Transverse colon (tissue), 4 donors: ENCODE measurements at places on chromosomes 11 and 22. TPM values are rescaled to one million over a fixed set of nuclear protein-coding genes. Genes with fewer than 3 reads are reported as not detected.

LARGE2 gene
- not detected for total RNA-seq

TREH gene
- 4.9 TPM for total RNA-seq

CABP7 gene
- not detected for total RNA-seq

OR10D3 gene
- not detected for total RNA-seq

UPK3A gene
- not detected for total RNA-seq

SLC22A9 gene
- not detected for total RNA-seq

RBMXL2 gene
- total RNA-seq = 0.79 TPM

DNA sequence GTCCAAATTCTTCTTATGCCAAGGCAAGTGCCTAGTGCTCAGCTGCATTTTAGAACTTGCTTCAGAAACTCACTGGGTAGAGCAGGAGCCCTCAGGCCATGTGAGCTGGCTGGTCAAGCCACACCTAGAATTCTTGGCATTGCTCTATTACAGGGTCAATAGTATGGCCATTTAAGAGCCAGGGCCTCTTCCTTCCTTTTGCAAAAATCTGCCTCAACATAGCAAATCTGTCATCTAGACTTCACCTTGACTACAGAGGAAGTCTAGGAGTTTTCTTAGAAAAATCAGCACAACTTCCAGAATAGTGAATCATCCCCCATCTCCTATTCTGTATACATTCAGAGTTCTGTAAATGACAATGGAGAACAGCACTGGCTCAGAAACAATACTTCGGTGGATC is 112.0 kb upstream of the TTC12 start:
- H3K36me3 ChIP-seq = no peaks in the 10 kb centered on the region
- no peaks in the 10 kb centered on the region for H3K4me1 ChIP-seq
- no peak overlapping the region for H3K4me3 ChIP-seq
- no peaks in the 10 kb centered on the region for H3K27me3 ChIP-seq
- no peak overlapping the region for H3K27ac ChIP-seq

DNA sequence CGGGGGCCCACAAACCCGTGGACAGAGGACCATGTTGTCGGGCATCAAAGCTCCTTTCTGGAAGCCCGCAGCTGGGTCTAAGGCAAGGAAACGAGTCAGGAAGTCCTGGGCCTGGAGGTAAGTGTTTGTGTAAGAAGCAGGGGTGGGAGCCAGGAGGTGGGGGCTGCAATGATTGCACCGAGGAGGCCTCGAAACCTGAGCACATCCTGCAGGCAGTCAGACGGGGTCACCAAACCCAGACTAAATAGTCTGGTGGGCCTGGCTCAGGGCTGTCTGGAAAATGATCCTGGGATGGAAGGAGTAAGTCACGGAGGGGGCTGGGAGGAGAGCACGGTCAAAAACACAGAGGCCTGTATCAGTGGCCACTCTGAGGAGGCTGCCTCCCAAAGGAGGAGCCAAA is 539.2 kb downstream of the MN1 start:
- no peaks in the 10 kb centered on the region for H3K4me1 ChIP-seq
- H3K4me3 ChIP-seq = no peak overlapping the region
- no peaks in the 10 kb centered on the region for H3K36me3 ChIP-seq
- peaks cover 6% of the 10 kb centered on the region for H3K27me3 ChIP-seq
- no peak for DNase-seq
- no peak overlapping the region for H3K27ac ChIP-seq

GRCh38 chr11:35253237-35253636 is 114.3 kb downstream of the CD44 start:
- no peaks in the 10 kb centered on the region for H3K4me1 ChIP-seq
- H3K27ac ChIP-seq = no peak overlapping the region
- H3K36me3 ChIP-seq = no peaks in the 10 kb centered on the region
- DNase-seq = no peak
- no peak overlapping the region for H3K4me3 ChIP-seq

DNA sequence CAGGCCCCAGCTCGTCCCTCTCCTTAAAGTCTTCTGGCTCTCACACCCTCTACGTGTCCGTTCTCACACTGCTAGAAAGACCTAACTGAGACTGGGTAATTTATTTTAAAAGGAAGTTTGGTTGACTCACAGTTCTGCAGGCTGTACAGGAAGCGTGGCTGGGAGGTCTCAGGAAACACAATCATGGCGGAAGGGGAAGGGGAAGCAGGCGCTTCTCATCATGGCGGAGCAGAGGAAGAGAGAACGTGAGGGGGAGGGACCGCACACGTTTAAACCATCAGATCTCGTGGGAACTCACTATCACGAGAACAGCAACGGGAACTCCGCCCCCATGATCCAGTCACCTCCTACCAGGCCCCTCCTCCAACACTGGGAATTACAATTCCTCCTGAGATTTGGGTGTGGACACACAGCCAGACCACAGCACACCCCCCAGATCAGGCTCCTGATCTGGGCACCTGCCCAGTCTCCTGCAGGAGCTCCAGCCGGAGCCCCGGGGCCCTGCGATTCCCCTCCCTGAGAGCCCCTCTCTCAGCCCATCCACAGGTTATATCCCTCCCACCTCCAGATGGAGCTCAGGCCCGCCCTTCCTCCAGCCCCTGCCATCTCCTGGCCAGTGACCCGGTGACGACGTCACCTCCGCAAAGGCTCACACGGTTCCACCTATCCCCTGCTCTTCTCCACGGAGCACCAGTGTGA is 170.2 kb downstream of the BRD1 start:
- peak overlapping the region; percentile 27 for H3K4me3 ChIP-seq
- no peaks in the 10 kb centered on the region for H3K36me3 ChIP-seq
- H3K27me3 ChIP-seq = no peaks in the 10 kb centered on the region
- peak; percentile 68 for DNase-seq
- H3K27ac ChIP-seq = peak overlapping the region; percentile 33
- H3K4me1 ChIP-seq = no peaks in the 10 kb centered on the region

- no peak for DNase-seq
- H3K36me3 ChIP-seq = no peaks in the 10 kb centered on the region
- H3K27ac ChIP-seq = no peak overlapping the region
- H3K4me3 ChIP-seq = no peak overlapping the region
- no peaks in the 10 kb centered on the region for H3K4me1 ChIP-seq
Observed at GRCh38 chr11:23099256-23099655, 239.0 kb upstream of the CCDC179 start.

GRCh38 chr11:47565340-47566148 is at the start of gene PTPMT1:
Gene PTPMT1 (plus strand): TSS chr11:47565599. CDS start chr11:47565623, 24 bp downstream.
- peak within 1 kb of the TSS; percentile 83 for H3K27ac ChIP-seq
- peak; percentile 81 for DNase-seq
- H3K4me3 ChIP-seq = peak within 1 kb of the TSS; percentile 79
- H3K4me1 ChIP-seq = peaks cover 20% of the 10 kb centered on the region
- H3K27me3 ChIP-seq = no peaks in the 10 kb centered on the region

GRCh38 chr22:24938741-24939341 is 7.7 kb downstream of the LHFPL7 start:
- no peaks in the 10 kb centered on the region for H3K27me3 ChIP-seq
- no peaks in the 10 kb centered on the region for H3K36me3 ChIP-seq
- H3K4me1 ChIP-seq = no peaks in the 10 kb centered on the region
- H3K27ac ChIP-seq = no peak overlapping the region
- no peak overlapping the region for H3K4me3 ChIP-seq

DNA sequence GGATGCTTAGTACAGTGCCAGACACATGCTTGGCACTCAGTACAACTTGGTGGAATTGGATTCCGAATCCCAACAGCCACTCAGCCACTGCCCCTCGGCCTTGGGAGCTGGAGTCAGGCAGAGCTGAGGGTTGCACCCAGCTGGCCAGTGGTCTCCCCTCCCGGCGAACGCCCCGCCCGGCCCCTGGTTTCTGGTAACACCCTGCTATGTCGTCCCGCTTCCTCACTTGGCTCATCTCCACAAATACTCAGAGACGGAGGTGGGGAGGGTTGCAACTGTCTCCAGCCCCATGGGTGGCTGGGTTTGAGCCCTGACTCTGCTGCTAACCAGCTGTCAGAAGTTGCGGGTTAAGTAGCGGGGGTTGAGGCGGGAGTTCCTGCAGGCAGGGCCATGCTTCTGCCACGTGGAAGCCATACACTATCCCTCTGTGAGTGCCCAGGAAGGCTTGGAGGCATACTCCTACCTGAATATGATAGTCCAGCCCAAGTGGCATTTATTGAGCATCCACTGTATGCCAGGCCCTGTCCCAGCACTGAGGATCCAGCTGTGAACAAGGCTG is 67.1 kb downstream of the GRIK4 start:
- no peaks in the 10 kb centered on the region for H3K4me1 ChIP-seq
- H3K4me3 ChIP-seq = no peak overlapping the region
- DNase-seq = no peak

- no peak for DNase-seq
- H3K4me1 ChIP-seq = peaks cover 20% of the 10 kb centered on the region
Observed at GRCh38 chr22:42747701-42748513, 27.2 kb upstream of the A4GALT start.
